ENCODE measurements at places on chromosomes 2 and 18. TPM values are rescaled to one million over a fixed set of nuclear protein-coding genes. Genes with fewer than 3 reads are reported as not detected.

The MC4R gene
- total RNA-seq = not detected

The SKA1 gene
- 0.89 TPM for total RNA-seq

The CYP27A1 gene
- total RNA-seq = 17.4 TPM

DNA sequence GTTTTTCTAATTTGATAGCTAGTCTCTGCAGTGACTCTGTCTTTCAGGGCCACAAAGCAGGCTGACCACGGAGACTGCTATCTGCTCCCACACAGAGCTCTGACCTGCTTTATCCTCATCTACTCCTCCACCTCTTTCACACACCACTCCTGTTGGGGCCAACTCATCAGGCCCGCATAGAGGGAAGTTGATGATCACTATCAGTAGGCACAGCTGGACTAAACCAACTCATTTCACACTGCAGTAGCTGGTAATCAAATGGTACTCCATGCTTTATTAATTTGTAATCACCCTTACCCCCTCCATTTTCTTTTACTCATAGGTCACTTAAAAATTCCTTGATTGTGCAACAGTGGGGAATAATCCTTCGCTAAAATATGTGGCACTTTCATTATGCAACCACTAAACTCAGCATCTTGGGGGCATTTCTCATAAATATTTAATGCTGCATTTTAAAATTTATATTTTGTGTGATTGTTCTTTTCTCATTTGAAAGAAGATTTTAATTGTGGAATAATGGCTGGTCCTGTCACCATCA lies 249.8 kb upstream of the GCFC2 start:
- no peaks in the 10 kb centered on the region for H3K36me3 ChIP-seq
- no peak overlapping the region for H3K27ac ChIP-seq
- H3K4me3 ChIP-seq = no peak overlapping the region
- H3K27me3 ChIP-seq = no peaks in the 10 kb centered on the region
- no peaks in the 10 kb centered on the region for H3K4me1 ChIP-seq

DNA sequence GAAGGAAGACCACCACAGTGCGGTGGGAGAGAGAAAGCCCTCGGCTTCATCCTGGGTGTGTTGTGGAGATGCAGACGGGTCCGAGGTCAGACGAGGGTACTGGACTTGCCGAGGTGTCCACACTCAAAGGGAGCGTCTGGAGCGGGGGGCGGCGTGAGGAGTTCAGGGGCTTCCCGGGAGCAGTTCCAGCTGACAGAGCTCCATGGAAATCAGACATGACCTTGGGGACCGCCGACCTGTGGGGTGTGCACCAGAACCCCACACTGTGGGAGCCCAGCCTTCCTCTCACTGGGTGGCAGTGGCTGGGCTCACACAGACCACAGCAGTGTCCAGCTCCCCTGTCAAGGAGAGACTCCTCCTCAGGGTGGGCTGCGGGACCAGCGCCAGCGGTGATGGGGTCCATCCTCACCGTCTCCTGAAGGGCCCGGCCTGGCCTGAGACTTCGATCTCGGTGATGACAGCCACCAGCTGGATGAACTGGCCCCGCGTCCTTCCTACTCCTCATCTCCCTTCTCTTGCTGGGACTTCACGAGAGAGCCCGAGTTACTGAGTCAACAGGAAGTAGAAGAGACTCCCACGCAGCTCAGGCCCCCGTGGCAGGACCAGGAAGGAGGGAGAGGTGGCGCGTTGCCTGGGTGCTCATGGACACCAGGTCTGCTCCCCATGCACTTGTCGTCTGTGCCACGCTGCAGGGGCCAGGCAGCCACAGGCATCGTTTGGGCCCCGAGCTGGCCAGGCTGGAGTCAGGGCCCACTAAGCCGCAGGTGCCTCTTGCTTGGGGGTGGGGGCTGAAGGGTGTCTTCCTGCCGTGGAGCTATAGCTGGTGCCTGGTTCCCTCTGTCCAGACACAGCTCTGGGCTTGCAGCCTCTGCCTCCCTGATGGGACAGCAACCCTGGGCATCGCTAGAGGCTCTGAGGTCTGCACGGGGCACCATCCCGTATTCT lies 101.9 kb upstream of the CTDP1 start:
- H3K27ac ChIP-seq = no peak overlapping the region
- no peaks in the 10 kb centered on the region for H3K36me3 ChIP-seq
- no peak overlapping the region for H3K4me3 ChIP-seq
- H3K27me3 ChIP-seq = no peaks in the 10 kb centered on the region

All from suprapubic skin (tissue), 4 donors.